ENCODE measurements at places on chromosomes 6 and 20.
A peak's percentile ranks its signal among the peaks of the same experiment; 100 is the strongest.

DNA sequence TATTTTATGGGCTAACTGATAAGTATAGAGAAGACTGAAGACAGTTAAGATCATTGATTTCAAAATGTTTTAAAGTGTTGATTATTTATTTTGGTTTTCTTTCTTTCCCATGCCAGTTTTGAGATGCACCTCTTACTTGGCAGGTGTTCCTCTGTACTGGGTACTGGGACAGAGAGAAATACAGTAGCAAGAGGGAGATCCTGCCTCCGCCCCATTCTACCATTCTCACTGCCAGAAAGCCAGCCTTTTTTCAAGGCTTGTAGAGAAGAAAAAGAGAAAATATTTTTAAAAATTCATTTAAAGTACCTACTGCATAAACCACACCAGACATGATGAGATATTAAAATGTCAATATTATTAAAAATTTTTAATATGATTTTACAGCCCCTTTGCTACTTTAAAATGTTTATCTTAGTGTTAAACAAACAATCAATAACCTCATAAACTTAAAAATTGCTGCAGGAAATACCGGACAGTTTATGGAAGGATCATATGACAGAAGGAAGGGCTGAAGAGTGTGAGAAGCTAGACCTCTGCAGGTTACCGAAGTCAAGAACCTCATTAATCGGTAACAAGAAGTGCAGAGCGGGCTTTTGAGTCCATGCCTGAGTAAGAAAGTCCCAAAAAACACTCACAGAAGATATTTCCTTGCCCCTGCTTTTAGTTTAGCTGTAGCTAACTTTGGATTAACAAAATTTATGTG lies 117.8 kb upstream of the ESR1 start:
- no peak for DNase-seq

DNA sequence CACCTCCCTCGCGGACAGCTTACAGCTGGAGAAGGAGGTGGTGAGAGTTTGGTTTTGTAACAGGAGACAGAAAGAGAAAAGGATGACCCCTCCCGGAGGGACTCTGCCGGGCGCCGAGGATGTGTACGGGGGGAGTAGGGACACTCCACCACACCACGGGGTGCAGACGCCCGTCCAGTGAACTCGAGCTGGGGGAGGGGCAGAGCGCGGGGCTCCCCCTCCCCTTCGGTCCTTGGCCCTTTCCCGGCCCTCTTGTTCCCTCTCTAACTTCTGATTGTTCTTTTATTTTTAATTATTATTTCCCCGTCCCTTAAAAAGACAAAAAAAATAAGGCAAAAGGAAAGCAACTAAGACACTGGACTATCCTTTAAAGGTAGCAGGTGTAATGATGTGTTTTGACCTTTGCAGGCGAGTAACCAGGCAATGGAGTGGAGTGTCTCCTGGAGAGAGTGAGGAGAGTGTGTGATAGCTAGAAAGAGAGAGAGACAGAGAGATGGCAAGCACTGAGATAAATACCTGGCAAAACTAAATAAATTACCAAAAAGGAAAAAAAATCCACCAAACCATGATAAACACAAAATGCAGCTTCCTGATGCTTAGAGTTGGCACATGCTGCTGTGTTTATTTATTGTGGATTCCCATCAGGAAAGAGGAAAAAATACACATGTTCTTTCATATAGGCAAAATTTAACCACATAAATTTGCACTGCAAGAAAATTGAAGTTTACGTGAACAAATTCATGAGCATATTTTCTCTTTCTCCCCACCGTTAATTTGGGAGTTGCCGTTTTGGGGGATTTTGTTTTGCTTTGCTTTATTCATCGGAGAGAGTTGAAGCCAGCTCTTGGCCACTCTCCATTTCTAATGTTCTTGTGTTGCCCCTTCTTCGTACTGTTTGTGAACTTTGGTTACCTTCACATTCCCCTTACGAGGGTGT lies 1.9 kb downstream of the POU3F2 start:
- no peak for DNase-seq

GRCh38 chr6:72865467-72865866 lies 243.6 kb downstream of the KCNQ5 start:
- DNase-seq: no peak

DNA sequence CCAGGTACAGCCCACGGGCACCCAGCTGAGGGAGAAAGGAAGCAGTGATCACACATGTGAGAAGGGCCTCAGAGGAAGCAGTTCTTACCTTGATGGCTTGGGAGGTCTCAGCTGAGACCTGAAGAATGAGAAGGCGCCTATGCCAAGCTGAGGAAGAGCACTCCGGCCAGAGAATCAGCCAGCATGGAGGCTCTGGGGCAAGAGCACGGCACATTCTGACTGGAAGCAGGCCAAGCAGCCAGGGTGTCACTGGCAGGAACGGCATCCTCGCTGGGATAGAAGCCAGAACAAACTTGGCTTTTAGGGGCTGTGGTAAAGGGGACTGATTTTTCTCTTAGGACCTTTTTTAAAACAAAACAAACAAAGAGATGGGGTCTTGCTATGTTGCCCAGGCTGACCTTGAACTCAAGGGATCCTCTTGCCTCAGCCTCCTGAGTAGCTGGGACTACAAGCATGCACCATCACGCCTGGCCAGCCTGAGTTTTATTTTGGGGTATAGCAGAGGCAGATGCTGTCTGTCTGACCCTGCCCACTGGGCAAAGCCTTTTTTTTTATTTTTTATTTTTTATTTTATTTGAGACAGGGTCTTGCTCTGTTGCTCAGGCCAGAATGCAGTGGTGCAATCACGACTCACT lies 17.6 kb downstream of the GHRH start:
- no peak for DNase-seq

- DNase-seq: no peak
Observed at GRCh38 chr6:2134554-2134953, 110.9 kb downstream of the GMDS start.

DNA sequence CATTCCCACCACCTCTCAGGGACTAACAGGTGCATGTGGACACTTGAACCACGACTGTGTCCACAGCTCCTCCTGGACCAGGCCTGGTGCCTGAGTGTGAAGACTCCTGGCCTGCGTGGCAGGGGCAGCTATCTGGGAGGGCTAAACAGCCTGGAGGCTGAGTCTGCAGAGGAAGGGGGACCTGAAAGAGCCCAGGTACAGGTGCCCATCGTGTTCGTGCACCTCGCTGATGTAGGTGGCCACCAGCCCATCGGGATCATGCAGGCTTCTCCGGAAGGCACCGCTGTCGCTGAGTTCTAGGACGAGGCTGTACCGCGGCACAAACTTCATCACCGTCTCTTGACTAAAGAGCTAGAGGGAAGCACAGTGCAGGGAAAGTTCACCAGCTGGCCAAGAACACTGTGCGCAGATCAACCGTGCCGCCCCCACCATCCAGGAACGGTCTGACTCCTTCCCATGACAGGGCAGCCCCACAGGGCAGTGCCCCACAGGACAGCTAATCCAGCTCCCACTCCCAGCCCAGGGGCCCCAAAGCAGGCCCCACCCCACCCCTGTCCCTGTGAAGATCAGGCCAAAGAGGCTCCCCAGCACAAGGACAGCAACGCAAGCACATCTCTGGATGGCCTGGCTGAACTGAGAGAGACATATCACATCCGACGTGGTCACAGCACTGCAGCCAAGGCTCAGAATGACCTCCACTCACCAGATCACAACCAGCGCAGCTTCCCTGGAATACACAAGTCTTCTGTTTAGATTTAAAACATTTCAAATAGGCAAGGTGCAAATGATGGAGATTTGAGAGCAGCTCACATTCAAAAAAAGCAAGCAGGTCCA lies 14.8 kb downstream of the CST7 start:
- no peak for DNase-seq

- no peak for DNase-seq
Observed at GRCh38 chr6:148508401-148509041, 165.9 kb downstream of the SASH1 start.

DNA sequence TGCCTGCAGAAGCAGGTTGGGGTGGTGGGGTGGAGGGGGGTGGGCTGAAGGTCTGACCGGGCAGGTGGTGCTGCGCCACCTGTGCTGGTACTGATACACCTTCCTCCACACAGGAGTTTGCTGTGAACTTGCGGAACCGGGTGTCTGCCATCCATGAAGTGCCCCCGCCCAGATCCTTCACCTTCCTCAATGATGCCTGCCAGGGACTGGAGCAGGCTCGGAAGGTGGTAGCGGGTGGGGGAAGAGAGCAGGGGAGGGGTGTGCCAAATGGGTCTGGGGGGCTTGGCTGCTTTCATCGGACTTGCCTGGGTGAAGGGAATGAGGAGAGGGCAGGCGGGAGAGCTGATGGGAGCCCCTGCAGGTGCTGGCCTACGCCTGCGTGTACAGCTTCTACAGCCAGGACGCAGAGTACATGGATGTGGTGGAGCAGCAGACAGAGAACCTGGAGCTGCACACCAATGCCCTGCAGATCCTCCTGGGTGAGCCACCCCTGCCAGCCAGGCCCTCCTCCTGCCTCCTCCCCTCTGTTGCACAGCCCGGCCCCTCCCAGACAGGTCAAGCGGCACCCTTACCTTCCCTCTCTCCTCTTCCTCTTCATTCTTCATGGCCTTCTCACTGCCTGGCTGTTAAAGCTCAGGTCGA lies 6.7 kb downstream of the DNPH1 start:
- DNase-seq: no peak

GRCh38 chr6:90537723-90538258 lies 49.1 kb downstream of the MAP3K7 start:
- peak; percentile 37 for DNase-seq

All from HAP-1 (cell line).